Inflammatory macrophage (primary cell): ENCODE measurements at places on chromosomes 13 and 19.

- DNase-seq: no peak
These were observed 19.8 kb downstream of the GP6 start for GRCh38 chr19:55018216-55018615.

GRCh38 chr19:41590936-41591335 is 15.0 kb downstream of the CEACAM21 start:
- peak; percentile 70 for DNase-seq

- DNase-seq: no peak
These were observed 1340.8 kb downstream of the PCDH9 start for GRCh38 chr13:65889368-65889767.

DNA sequence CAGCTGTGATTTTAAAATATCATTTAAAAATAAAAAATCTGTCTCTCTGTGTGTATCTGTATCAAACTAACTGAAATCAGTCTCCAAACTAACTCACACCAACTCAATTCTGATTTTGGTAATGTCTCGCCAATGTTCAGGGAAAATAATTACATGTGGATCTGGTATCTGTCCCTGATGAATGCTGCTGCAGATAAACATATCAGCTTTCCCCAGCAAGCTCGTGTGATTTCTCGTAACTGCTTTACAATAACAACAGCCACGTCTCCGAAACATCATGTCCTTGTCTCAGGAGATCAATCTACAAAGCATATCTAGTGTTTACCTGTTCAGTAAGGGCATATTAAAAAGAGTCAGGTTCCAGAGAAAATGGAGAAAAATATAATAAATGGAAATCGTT is 129.0 kb downstream of the IRS2 start:
- DNase-seq: no peak

DNA sequence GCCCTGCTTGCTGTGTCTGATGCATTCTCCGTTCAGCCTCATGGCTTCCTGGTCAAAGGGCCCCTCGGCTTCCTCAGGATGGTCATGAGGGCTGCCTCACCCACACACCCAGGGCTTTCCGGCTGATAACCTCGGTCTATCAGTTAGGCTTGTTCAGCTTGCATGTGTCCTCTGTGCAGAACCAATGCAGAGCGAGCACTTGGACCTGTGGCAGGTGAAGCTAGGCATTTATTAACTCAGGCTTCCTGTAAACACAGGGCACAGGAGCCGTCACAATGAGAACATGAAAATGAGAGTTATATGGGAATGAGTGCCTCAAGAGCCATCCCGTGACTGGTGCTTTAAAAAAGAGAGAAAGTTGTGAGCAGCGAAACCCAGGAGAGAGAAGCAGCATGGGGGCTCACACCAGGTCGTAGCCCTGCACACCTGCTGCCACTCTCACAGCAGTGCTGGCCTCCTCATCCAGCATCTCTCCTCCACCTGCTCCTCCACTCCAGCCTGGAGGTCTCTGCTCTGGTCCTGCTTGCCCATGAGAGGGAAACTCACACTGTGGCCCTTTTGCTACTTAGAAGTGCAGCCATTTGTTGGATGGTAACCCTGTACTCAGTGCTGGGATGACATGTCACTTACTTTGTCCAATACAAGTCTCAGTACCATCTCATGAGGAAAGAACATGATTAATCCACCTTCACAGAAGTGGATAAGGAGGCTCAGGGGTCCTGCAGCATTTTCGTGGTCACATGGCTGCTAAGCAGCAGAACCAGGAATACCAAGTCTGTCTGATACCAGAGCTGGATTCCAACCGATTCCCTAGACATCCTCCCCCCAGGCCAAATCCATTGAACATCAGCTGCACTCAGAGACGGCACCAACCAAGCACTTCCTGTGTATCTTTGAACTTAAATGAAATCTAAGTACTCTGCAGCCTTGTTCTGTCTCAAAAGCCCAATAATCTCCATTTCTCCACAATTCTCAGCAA is 50.5 kb upstream of the IRS2 start:
- DNase-seq: no peak

- DNase-seq: no peak
These were observed 849.4 kb upstream of the MIR17HG start for GRCh38 chr13:90498096-90498495.

DNA sequence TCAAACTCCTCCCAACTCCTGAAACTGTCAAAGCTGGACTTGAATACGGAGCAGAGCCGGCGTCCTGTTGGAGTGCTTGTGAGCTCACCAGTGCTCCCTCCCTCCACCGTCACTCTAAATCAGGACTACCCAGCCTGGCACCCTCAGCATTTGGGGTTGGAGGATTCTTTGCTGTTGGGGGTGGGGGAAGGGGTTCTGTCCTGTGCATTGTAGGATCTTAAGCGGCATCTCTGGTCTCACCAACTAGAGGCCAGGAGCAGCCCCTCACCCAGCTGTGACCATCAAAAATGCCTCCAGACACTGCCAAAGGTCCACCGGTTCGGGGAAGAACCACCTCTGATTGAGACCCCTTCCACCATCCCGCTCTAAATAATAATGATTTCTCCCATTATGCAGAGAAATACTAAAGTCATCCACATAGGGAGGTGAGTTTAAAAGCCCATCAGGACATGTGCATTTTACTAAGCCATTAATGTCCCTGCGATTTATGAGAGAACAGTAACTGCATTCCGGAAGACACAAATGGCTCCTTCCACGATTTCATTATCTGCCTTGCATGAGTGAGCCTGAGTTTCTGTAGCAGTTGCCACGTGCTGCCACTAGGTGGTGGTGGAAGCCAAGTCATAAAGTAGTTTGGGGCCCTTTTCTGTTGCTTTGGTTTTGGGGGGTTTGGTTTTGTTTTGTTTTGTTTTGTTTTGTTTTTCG is 16.1 kb upstream of the USP29 start:
- DNase-seq: peak; percentile 51

GRCh38 chr13:47004540-47004939 is 107.7 kb upstream of the HTR2A start:
- DNase-seq: no peak

DNA sequence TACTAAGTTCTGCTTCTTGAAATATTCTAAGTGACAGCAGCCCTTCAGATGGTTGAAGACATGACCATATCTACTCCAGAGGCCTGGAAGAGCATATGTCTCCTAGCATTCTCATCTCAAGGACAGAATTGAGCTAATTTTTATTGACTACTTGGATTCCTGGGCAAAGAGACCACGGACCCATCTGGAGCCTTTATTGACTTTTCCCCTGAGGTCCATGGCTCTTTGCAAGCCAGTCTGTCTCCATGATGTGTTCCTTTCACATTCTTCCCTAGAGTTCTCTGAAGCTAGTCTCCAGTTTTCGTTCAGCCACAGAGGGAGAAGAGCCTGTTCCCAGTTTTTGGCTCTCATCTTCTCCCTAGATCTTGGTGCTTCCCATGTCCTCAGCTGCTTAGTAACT is 202.7 kb downstream of the PCCA start:
- no peak for DNase-seq

DNA sequence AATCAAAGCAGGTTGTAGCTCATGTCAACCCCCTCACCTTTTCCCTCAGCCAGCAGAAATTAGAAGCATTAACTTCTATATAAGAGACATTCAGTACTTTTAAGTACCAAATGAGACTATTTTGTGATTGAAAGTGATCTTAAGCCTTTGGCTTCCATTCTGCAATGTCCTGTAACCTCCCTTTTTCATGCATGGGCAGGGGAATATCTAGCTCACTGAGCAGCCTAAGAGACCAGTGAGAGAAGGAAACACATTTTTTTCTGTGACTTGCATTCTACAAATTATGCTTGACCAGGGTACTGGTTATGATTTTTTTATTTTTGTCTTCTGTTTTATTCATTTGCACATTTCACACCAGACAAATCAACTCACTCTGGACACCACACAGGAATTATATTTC is 369.6 kb downstream of the KCTD12 start:
- no peak for DNase-seq

- DNase-seq: no peak
These were observed 57.6 kb upstream of the URI1 start for GRCh38 chr19:29884466-29884865.

GRCh38 chr13:76892488-76892887 is 6.3 kb upstream of the KCTD12 start:
- no peak for DNase-seq

DNA sequence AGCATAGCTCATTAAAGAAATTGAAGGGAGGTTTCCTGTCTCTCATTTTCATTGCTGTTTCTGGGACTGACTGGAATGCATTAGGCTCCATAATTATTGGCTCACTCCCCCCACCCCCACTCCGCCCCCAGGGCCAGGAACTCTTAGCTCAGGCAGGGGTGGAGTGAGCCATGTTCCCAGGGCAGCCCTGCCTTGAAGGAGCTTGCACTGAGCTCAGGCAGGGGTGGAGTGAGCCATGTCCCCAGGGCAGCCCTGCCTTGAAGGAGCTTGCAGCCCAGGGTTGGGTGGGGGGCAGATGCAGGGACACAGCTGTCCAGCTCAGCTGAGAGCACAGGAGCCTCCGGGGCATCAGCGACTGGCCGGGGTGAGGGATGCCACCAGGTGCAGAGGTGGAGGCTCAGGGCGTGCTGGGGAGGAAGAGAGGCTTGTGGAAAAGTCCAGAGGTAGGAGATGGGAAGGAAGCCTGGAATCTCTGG is 39.1 kb upstream of the TFDP1 start:
- DNase-seq: no peak

DNA sequence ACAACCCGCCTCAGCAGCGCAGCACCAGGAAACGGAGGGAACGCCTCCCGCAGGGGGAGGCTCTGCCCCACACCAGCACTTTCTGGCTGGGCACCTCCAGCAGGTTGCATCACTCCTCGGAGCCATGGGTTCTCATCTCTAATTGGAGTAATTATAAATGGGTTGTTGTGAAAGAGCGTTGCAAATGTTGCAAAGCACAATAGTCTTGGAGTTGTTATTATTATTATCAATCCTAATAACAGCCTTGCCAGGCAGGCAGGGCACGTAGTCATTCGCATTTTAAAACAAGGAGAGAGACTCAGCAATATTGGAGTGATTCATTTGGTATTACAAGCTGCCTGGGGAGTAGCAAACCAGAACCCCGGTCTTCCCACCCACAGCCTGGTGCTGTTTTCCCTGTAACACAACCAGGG is 108.6 kb upstream of the GJB6 start:
- DNase-seq: peak; percentile 63

DNA sequence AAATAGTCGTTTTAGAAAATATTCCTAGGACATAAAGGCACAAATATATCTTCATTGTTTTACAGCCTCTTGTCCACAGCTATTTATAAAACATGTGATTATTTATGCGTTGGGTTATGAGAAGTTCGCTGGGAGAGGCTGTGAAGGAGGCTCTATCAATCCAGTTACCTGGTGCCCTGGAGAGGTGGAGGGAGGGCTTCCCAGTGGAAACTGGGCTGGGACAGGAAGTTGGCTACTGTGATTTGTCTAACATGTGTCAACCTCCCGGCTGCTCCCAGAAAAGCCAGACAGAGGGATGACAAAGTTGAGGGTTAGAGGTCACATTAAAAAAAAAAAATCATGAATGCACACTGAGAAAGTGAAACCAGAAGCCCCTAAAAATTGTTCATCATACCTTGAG is 346.5 kb downstream of the ZNF536 start:
- DNase-seq: no peak

GRCh38 chr13:36088463-36088862 is 42.7 kb downstream of the DCLK1 start:
- DNase-seq: no peak

GRCh38 chr19:3386447-3387234 is 20.3 kb downstream of the NFIC start:
- DNase-seq: no peak

DNA sequence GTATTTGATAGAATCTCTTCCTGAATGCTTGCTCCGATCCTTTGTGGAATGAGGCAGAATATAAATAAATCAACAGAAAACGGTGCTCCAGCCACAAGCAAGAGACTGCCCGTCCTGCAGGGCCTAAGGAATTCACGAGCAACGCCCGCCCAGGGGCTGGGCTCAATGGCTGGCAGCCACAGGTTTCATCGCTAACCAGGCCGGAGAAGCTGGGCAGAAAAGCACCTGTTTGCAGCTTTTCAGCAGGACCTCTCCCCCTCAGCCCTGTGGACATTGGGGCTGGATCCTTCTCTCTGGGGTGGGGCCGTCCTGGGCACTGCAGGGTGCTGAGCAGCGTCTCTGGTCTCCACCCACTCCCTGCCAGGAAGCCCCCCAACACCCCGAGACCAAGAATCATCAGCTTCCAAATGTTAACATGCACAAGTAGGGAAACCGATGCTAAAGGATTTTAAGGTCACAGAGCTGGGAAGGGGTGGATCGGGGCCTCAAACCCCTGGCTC is 102.5 kb downstream of the GADD45B start:
- no peak for DNase-seq

GRCh38 chr13:26253262-26253786 is 605 bp upstream of the CDK8 start:
- DNase-seq: no peak

- no peak for DNase-seq
These were observed 125.3 kb downstream of the KATNAL1 start for GRCh38 chr13:30181888-30182651.

DNA sequence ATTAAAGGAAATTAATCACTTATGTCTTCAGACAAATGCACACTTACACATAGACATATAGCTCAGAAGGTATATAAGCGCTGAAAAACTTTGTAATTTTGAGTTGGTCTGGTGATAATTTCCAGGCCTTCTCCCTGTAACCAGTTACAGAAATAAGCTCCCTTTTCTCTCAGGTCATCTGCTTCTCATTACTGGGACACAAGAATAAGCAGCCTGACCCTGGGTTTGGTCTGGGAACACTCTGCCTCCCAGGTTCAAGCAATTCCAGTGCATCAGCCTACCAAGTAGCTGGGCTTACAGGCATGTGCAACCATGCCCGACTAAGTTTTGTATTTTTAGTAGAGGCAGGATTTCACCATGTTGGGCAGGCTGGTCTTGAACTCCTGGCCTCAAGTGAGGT is 274.5 kb downstream of the LMO7 start:
- no peak for DNase-seq

GRCh38 chr19:34847393-34847792 is 74.4 kb upstream of the ZNF599 start:
- DNase-seq: peak; percentile 3

DNA sequence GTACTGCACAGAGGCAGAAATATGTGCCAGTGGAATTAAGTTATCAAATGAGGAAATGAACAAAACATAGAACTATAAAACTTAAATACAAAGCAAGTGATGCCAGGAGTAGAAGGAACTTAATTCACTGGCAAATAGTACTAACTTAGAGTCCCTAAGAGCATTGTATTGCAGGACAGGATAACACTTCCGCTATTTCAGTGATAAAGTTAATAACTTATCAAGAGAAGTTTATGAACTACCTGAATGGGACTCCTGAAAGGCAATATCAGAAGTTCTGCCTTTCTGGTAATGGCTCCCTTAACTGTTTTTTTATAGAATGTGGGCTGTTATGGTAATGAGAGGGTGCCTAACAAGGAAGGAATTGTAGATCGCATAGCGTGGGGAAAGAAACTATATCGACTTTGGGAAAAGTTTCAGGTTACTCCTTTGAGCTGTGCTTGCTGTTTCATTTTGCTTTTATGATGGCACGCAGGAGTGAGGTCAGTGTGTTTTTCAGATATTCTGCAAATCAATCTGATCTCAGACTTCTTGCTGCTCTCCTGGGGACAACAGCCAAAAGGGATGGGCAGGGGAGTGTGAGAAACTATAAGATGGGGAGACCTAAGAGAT is 95.3 kb upstream of the MLNR start:
- DNase-seq: no peak

- no peak for DNase-seq
These were observed 20.4 kb downstream of the FAM187B start for GRCh38 chr19:35208121-35208520.

- DNase-seq: no peak
These were observed 1609.4 kb upstream of the MIR17HG start for GRCh38 chr13:89738072-89738471.

- DNase-seq: peak; percentile 37
These were observed 5.7 kb downstream of the ZNF574 start for GRCh38 chr19:42081584-42082203.

GRCh38 chr19:1672769-1673644 is 20.6 kb upstream of the TCF3 start:
- no peak for DNase-seq
